ENCODE measurements at places on chromosomes 12 and 14. TPM values are rescaled to one million over a fixed set of nuclear protein-coding genes. Genes with fewer than 3 reads are reported as not detected.

Gene SDR9C7
- not detected for total RNA-seq

Gene OR6C68
- not detected for total RNA-seq

Gene MGAT4C
- 2.6 TPM for total RNA-seq

Gene PRIMA1
- total RNA-seq, result 1.5 TPM

Gene SLC5A8
- total RNA-seq, result not detected

Gene ZC2HC1C
- total RNA-seq, result 14.9 TPM

Gene LRCOL1
- total RNA-seq, result not detected

Gene PELI2
- 12.5 TPM for total RNA-seq

Gene SLC38A4
- total RNA-seq, result 37.3 TPM

Gene LRRC10
- total RNA-seq, result not detected

Gene RAD9B
- 0.23 TPM for total RNA-seq

Gene NDRG2
- 114 TPM for total RNA-seq

Gene OTUB2
- total RNA-seq, result 2.7 TPM

Gene CNOT2
- total RNA-seq, result 158 TPM

Gene LRTM2
- total RNA-seq, result not detected

Gene TAS2R9
- not detected for total RNA-seq

Gene STYK1
- total RNA-seq, result 0.48 TPM

Gene NAV3
- 6.6 TPM for total RNA-seq

Gene GSC
- not detected for total RNA-seq

Gene CD163L1
- total RNA-seq, result 0.84 TPM

Measured in hepatocyte (in vitro differentiated cells).